ENCODE measurements at places on chromosomes 7 and 10.
A peak's percentile ranks its signal among the peaks of the same experiment; 100 is the strongest.

GRCh38 chr7:1667566-1668395 lies 2.3 kb upstream of the ELFN1 start:
- no peak for DNase-seq

DNA sequence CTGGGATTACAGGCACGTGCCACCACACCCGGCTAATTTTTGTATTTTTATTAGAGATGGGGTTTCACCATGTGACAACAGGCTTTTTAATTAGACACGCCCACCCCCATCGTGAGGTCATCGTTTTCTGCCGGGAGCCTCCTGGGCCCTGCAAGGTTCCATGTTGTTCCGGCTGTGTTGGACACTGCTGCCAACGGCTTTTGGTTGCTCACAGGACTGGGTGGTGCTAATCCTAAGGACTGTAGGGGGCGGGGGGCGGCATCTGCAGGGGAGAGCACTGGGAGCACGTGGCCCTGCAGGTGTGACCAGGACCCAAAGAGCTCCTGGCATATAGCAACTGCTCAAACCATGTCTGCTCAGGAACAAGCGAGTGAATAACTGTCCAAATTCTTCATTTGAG lies 29.5 kb upstream of the INSIG1 start:
- DNase-seq = no peak

GRCh38 chr10:70669732-70670317 lies 2.5 kb upstream of the ADAMTS14 start:
- DNase-seq = no peak

- DNase-seq = no peak
Measured at GRCh38 chr7:74584160-74584954, 73.2 kb upstream of the GTF2I start.

DNA sequence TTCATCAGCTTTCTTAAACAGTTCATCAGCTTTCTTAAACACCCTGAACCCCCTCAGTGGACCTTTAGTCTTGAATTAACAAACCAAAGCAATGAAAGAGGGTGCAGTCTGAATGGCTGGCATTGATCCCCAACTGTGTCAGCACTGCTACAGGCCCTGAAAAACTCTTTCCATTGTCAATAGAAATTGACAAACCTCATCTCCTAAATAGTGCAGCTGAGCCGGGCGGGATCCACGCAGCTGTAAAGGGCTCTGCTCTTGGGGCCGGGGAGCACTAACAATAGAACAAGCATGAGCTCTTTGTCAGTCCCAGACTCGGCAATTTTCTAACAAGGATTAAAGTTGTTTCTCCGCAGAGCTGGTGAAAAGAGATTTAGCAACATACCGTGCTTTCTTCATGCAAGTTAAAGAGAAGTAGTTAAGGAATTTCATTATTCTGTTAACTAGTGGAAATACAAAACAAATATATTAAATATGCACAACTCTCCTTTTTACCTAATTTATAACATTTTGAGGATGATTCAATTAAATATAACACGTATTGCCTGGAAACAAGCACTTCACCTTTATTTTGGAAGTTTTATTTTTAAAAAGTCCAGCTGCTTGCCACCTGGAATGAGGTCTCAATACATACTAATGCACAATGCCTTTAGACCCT lies 24.7 kb upstream of the FEZF1 start:
- no peak for DNase-seq

- DNase-seq = no peak
Measured at GRCh38 chr7:50531928-50532327, 33.3 kb downstream of the DDC start.

GRCh38 chr7:83426325-83426724 lies 222.6 kb downstream of the SEMA3E start:
- no peak for DNase-seq

DNA sequence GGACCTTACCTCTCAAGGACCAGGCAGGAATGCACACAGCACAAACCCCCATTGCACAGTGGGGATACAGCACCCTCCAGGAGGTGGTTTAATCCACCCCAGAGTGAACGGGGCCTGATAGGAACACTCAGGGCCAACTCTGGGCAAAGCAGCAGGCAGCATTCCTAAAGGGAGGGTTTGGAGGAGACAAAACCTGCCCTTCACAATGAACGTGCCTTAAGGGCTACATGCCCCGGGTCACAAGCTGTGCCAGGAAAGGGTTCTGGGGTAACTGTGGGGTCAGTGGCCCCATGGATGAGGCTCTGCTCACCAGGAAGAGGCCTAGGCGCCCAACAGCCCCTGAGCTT lies 1.1 kb downstream of the GPRIN2 start:
- DNase-seq = no peak

- no peak for DNase-seq
Measured at GRCh38 chr10:31694126-31694685, 234.4 kb downstream of the ARHGAP12 start.

DNA sequence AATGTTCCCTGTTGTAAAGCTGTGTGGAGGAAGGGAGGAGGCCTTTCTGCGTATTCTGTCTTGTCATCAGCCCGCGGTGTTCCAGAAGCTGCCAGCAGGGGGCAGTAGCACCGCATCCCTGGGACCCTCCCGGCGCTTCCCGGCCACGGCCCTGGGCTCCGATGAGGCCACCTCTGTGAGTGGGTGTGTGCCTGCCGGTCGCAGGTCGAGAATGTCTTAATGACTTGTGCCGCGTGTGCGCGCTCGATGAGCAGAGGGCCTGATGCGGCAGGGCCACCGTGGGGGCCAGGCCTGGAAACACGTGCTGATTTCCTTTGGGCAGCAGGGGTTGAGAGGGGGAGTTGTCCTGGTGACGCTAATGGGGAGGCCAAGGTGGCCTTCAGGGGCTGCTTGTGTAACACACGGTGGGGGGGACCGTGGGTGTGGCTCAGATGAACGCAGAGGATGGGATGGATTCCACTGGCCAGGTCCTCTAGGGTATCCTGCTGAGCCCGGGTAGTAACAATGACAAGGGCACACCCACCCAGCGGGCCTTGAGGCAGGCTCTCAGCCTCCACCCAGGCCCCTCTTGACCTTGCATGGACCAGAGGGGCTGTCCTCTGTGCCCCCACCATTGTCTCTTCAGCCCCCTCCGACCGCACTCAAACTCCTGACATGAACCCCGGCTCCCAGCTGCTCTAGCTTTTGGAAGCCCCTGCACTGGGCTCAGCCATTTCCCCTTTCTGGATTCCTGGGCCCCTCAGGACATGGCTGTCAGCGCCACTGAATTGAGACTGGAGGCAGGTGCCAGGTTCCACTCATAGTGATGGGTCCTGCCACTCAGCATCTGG lies 135.9 kb upstream of the PODXL start:
- peak; percentile 70 for DNase-seq

DNA sequence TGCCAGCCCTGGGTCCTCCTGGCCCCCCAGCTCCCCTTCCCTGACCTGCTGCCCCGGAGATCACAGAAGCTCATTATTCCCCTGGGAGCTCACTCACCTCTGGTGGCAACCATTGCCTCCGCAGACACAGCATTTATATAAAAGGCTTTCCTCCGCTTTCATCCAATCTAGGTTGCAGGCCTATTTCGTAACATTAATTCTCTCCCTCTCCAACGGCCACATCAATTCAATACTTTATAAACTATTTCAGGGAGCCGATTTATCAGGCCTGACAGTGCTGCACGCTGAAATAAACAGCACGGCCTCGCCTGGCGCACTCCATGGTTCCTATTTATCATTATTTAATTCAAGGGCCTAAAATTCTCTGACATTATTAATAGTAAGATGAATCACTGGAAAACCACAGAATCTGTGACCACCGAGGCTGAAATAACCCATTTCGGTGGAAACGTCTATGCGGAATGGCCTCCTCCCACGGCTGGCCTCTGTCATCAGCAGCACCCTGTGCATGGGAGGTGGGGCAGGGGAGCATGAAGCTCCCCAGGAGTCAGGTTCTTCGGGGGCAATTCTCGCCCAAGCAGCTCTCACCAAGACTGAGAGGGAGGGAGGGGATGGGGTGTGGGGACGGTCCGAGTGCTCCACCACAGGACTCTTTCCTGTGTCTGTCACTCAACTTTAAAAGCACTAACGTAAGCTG lies 249.3 kb upstream of the PFKP start:
- DNase-seq = no peak

GRCh38 chr7:135801045-135801693 lies 52.6 kb upstream of the FAM180A start:
- peak; percentile 78 for DNase-seq

DNA sequence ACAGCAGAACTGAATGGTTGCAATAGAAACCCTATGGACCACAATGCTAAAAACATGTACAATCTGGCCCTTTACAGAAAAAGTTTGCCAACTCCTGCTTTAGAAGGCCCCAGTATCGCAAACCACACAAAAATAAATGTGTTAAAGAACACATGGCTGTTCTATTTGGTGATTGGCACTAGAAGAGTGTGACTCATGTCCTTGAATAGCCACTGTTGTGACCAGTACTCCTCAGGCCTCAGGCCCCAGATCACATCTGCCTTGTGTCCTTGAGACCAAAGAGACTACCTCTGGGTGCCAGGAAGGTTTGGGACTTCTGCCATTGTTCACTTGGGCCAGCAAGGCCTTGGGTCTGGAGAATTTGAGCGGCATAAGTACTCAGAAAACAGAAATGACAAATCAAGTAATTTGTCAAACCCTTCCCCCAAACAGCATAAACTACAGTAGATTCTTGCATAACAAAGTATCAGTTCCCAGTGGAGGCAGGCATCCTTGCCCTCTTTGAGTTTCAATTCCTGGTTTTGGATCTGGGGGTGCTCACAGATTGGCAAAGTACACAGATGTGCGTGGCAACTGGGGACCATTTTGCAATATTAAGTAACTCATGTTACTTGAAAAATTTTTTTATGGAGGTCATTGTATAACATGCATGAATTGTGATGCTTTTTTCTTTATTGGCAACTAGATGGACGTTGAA lies 50.2 kb downstream of the MTURN start:
- DNase-seq = no peak

DNA sequence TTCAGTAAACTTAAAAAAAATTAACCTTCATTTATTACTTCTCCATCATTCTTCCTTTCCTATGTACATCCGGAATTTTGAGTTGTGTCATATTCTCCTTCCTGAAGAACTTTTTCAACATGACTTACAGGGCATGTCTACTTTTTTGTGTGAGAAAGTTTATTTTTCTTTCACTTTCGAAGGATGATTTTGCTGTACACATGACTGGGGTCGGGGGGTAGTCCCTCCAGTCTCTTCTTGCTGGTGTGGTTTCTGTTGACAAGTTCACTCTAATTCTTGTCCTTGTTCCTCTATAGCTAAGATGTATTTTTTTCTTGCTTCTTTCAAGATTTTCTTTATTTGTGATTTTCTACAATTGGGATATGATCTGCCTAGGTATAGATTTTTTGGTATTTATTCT lies 55.8 kb downstream of the INPP5A start:
- no peak for DNase-seq

- DNase-seq = no peak
Measured at GRCh38 chr10:11317936-11318670, 293.3 kb downstream of the USP6NL start.

GRCh38 chr7:156096771-156097538 lies 284.7 kb upstream of the SHH start:
- DNase-seq = no peak

DNA sequence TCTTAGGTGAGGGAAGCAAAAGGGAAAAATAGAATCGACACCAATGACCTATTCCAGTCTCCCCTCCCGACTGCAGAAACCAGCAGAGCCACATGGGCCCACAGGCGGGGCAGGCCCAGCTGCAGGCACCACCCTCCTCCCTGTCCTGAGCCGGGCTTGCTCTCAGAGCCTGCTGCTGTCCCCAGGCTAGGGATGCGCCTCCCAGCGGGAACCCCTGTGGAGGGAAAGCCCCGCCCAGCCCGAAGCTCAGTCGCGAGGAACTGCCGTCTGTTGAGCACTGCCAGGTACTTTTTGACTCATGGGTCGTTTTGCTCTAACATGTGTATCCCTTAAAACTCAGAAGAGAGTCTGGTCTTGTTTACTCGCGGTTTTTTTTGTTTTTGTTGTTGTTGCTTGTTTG lies 124.5 kb upstream of the RET start:
- peak; percentile 16 for DNase-seq

DNA sequence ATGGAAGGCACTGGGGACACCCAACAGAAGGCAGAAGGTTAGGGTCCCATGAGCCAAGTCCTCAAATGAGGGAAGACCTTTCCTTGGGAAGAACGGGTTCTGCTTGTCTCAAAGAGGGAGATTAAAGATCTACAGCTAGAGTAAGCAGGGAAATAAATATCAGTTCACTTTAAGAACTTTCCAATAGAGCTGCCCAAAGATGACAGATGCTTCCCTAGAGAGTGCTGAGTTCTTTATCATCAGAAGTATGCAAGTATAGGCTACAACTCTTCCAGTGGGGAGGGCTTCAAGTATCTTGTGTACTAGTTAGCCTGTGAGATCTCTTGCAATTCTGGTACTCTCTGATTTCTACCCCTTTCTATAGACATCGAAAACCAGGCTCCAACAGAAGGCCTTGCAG lies 39.4 kb downstream of the EMX2 start:
- DNase-seq = no peak

- no peak for DNase-seq
Measured at GRCh38 chr10:88159127-88159829, 295.9 kb downstream of the PTEN start.

- no peak for DNase-seq
Measured at GRCh38 chr10:36771725-36772124, 353.7 kb upstream of the ANKRD30A start.

DNA sequence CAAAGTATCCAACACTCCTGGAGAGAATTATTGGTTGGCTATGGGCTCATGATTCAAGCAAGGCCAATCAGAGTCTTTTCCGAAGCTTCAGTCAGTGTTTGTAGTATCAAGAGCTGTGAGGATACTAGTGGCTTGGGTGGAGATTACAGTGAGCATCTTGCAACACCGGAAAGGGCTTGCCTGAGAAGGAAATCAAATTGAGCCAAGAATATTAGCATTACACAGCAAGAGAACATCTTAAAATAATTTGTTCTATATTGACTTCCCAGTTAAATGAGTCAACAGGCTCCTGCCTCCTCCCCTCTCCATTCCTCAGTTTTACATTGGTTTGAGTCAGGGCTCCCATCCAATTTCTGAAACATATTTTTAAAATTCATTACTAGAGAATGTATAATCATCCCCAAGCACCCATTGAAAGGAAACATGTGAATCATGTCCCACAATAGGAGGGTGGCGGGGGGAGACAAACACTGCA lies 127.4 kb downstream of the ELAPOR2 start:
- no peak for DNase-seq

DNA sequence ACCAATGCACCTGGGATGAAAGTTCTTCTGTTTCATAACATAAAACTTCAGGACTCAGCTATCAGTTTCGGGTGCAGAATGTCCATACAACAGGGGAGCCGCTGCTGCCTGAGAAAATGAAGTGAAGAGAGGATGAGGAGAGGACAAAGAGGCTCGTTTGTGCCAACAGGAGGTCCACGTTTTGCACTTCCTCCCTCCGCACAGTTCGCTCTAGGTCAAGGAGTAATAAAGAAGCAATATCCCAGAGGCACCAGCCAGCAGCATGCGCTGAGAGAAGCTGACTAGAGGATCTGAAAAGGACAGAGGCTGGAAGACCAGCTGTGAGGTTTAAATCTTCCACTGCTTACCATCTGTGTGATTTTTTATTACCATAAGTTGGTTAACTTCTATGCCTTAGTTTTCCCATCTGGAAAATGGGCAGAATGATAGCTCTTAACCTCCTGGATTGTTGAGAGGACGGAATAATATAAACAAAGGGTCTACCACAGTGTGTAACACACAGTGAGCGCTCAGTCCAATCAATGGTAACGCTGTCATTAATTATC lies 709 bp downstream of the GPAM start:
- no peak for DNase-seq

- no peak for DNase-seq
Measured at GRCh38 chr10:21969326-21970287, 33.9 kb downstream of the DNAJC1 start.

- peak; percentile 97 for DNase-seq
Measured at GRCh38 chr7:1532456-1533254, 2.2 kb downstream of the MAFK start.

Measured in HT-29 (cell line).